ENCODE measurements at places on chromosomes 6 and 20.

DNA sequence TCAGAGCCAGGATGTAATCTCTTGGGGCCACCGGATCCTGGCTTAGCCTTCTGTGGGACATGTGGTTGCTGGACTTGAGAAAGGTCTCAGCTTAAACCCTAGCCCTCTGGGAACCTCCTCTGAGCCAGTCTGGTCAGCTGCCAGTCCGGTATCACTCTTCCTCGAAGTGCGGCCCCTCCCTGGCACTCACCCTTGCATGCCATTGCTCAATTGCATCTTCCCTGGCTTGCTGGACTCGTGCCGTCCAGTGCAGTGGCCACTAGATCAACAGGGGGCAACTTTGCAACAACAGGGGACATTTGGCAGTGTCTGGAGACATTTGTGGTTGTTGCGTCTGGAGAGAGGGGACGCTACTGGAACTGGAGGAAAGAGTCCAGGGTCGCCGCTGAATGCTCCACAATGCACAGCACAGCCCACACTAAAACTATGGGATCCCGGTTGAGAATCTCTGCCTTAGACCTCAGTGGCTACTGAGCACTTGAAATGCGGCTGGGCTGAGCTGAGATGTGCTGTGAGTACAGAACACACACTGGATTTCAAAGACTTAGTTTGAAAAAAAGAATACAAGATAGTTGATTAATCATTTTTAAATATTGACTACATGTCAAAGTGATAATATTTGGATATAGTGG is 152.1 kb downstream of the TFAP2C start:
- DNase-seq: no peak

DNA sequence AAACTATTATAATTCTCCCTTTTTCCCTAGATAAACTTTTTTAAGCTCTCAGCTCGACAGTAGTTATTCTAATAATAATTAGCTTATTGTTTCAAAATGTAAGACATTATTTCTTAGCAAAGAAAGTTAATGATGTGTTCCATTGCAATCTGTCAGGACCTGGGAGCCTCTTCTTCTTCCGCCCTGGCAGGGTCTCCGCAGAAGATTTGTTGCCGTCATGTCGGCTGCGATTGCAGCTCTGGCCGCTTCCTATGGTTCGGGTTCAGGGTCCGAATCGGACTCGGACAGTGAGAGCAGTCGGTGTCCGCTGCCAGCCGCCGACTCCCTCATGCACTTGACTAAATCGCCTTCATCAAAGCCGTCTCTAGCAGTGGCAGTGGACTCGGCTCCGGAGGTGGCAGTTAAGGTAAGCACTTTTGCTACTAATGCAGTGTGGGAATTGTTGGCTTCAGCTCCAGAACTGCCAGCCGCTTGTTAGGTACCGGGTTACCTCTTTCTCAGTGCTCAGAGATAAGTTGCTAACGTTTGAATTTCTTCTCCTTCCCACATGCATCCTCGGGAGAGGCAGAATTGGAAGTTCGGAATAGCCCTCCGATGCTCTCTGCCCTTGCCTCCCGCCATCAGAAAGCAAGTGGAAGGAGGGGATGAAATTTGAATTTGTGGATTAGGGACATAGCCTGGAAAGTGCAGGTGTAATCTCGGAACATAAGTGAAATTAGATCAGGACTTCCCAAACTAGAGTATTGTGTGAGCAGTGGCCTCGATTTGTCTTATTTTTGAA is at the start of gene CDC40:
Gene CDC40 (plus strand): TSS at position 200 of the 781 bp plus-strand sequence. CDS start 18 bp downstream, at position 218.
- peak; percentile 9 for DNase-seq

- DNase-seq: no peak
These were observed 61.9 kb upstream of the KCNG1 start for GRCh38 chr20:51084593-51085377.

GRCh38 chr20:11880680-11881079 is 37.0 kb upstream of the BTBD3 start:
- DNase-seq: no peak

DNA sequence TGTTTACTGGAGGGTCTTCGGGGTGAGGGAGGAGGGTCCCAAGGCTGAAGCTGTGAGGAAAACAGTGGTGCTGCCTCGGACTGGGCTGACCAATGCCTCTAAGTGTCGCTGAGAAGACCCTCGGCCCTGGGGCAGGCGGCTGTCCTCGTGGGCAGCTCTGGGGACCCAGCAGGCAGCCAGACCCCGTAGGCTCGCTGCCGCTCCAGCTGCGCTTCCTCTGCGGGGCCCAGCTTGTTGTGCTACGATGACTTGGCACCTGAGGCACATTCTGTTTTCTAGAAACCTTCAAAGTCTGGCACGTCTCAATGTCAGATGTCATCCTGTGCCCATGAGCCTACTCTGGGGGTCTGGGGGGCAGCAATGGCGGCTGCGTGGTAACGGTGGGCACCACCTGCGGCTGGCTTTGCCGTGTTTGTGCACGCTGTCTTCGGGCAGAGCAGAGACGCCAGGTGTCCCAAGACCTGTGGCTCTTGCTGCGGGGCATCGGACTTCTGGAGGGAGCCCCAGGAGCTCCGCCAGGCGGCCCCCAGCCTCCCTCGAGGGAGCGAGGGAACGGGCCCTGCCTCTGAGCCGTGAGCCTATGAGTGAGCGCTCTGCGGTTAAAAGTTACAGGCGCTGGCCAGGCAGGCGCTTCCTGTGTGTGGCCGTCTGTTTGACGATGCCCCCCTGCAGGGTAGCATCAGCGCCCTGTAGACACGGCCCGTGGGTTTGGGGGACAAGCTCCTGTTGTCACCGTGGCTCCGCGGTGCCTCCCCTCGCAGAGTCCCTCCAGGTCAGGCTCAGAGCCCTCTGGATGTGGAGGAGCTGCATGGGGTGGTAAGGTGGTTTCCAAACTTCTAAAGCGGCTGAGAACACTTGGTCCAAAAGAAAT is 6.8 kb downstream of the SLC17A9 start:
- no peak for DNase-seq

DNA sequence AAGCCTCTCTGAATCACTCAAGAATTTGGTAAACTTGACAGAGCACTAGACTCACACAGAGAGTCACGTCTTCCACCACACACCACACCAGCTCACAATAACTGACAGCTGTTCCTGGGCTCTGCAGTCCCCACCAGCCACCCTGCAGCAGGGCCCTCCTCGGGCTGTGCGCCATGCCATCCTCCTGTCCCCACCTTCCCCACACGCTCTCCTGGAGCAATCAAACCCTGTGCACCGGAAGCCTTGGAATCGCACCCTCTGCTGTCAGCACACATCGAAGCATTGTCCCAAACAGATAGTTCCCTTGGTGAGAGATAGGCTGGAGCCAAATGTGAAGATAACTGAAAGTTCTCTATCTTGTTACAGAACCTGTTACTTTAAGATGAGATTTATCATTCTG is 191.0 kb downstream of the TBXT start:
- DNase-seq: no peak

GRCh38 chr6:144993870-144994269 is 708.7 kb downstream of the UTRN start:
- DNase-seq: no peak

- no peak for DNase-seq
These were observed 36.0 kb upstream of the MPC1 start for GRCh38 chr6:166418691-166419143.

DNA sequence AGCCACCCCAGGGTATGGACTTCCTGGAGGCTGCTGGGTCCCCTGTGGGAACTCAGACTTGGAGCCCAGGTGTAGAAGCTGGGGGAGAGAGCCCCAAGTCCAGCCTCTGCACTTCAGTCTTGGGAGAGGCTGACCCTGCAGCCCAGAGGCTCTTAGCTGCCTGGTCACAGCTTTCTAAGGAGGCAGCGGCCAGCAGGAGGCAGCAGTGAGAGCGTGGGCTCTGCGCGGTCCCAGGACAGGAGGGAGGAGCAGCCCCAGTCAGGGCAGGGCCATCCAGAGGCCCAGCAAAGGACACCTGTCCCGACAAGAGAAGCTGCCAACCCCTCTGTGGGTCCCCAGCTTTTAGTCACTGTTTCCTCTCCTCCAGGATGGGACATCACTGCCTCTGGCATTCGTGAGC is 9.4 kb downstream of the TREML2 start:
- no peak for DNase-seq

GRCh38 chr6:170238741-170239565 is 51.9 kb downstream of the DLL1 start:
- DNase-seq: no peak

GRCh38 chr6:24838081-24838480 is 39.4 kb upstream of the ARMH2 start:
- DNase-seq: no peak

DNA sequence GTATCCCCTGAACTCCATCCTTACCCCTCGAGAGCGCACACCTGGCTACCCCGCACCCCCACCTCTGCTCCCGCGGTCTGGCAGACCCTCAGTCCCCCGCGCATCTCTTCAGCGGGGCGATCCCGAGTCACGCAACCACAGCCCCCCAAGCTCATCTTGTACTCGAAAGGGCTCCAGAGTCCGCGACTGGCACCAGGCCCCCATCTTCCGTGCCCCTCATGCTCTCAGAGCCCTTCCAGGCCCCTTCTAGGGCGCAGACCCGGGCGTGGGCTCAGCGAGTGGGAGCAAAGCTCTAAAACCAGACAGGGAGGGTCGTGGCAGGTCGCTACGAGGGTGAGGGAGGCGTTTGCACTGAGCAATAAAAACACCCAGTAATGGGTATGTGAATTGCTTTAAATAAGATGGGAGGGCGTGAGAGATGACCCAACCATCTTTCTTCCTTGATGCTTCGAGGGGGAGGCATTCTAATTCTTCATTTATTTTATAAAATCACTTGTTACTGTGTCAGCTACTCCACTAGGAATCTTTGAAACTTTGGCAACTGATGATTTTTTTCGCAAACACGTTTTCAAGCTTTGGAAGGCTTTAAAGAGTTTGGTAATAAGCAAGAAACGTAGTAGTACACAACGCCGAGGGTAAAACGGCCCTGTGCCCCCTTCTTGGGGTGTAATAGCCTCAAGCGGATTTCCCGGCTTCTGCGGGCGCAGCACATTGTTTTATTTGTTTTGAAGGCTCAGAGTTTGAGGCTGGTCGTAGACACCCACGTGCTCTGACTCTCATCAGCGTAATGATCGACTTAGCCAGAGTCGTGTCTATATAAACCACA is 42.6 kb upstream of the SUPT3H start:
- DNase-seq: peak; percentile 28

GRCh38 chr6:115891111-115891669 is 169.5 kb downstream of the FRK start:
- DNase-seq: no peak

Data from activated CD8-positive, alpha-beta memory T cell treated with anti-CD3 and anti-CD28 coated beads for 1 hour (primary cell).